ENCODE measurements at places on chromosomes 12 and 14.

- no peak for DNase-seq
These were observed 55.4 kb downstream of the ASCL1 start for GRCh38 chr12:103012884-103013283.

- no peak for DNase-seq
These were observed 39.6 kb upstream of the CPM start for GRCh38 chr12:68972595-68972994.

- no peak for DNase-seq
These were observed at the start of gene TC2N for GRCh38 chr14:91867316-91867988. TC2N (minus strand) TSS chr14:91867536; CDS start chr14:91813769, 53,767 bp downstream.

- no peak for DNase-seq
These were observed 3.6 kb downstream of the KRT83 start for GRCh38 chr12:52317468-52318052.

DNA sequence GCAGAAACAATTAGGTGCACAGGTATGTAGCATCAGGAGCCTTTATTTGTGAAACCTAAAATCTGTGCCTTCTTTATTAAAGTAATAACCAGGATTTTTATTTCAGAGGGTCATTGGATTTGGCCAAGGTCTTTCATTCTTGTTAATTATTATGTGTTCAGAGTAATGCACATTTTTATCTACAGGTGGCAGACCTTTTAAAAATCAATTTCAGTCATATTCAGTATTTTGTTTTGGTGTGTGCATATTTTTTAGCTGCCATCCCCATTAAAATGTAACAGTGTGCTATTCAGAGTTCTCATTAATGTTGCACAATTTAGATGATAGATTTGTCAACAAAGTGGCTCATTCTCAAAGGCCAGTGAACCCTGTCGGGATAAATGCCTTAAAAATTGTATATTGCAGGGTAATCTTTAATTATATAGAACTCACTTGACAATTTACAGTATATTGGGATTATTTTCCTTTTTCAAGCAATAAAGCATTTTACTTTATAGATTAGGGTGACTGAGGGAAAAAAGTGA, 319.3 kb upstream of the SOX5 start:
- no peak for DNase-seq

DNA sequence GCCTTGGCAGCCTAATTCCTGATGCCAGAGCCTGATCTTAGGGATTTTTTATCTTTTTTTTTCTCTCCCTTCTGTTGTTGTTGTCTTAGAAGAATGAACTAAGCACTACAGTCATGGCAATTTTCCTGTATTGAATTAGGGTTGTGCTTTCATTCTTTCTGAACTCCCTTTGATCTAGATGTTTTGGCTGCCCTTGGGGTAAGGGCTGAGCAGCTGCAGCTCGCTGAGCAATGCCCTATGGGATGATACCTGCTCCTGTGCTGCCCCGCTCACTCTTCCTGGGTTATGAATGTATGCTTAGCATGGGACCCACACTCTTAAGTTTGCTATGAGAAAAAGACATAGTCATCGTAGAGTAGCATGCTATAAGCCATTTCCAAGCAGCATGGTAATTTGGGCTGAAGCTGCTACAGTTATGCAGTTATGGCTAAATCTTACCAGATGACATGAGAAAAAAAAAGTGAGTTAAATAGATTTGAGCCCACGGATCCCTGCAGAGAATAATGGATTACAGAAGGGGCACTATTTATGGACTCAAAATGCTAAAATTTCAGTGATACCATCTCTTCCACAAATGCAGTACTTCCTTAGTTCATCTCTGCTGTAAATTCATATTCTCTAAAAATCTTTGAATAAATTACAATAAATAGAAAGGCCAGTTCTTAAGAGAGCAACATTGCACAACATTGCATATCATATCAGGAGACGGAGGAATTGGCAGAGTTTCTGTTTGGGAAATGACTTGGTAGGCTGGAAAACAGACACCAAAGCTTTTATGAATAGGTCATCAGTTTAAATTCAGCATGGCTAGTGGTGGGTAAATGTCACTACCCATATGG, 79.2 kb upstream of the PTHLH start:
- DNase-seq, result no peak

- DNase-seq, result no peak
These were observed 12.2 kb downstream of the CHURC1 start for GRCh38 chr14:64926398-64926995.

DNA sequence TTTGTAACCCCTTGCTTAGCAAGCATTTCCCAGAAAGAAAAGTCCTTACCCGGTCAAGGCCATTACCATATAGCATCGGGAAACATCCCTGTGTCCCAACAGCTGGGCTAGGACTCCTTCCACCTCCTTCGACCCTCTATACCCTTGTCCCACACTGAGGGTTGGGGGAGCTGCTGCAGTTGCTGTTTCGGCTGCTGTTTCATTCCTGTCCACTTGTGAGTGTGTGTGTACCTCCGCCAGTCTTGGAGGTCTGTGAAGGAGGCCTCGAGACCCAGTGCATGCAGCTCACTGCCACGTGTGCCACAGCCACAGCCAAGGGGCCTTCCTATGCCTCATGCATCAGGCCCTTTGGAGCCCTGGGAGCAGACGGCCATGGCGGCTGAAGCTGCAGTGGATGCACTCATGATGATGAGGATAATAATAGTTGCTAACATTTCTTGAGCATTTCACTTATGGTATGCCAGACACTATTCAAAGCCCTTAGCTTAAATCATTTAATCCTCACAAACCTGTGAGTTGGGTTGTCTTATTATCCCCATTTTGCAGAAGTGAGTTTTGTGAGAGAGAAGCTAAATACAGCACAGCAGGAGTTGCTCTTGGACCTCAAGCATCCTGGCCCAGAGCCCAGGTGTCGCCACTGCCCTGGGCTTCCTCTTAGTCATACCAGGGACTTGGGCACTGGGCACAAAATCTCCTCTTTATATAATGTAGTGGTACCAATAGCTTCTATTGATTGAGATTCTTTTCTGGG, 156.5 kb downstream of the PRKCH start:
- peak; percentile 79 for DNase-seq

- no peak for DNase-seq
These were observed 148.4 kb downstream of the KSR2 start for GRCh38 chr12:117820216-117820907.

DNA sequence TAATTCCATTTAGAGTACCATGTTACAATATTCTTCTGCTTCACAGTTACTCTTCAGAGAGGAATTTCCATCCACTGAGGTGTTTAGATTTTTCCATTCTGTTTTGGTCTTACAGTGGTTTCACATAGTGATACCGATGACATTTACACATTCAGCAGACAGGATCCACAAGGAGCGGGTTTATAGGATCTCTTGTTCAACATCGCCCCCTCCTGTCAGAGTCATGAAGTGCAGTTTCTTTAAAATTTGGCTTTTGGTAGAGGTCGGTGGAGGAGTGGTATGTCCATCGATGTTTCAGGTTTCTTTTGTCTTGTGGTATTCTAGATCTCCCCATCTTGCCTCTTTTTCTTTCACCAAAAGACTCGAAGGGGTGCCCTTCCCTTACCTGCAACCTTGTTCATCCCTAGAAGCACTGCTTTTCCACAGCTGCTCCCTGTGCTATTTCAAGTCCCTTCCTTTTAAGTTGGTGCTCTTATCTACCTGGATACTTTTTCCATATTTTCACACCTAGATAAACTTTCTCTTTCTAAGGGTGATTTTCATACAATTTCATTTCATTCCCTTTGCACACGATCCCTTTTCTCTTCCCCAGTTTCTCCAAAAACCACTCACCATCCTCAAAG, 181.3 kb downstream of the ITPR2 start:
- no peak for DNase-seq

DNA sequence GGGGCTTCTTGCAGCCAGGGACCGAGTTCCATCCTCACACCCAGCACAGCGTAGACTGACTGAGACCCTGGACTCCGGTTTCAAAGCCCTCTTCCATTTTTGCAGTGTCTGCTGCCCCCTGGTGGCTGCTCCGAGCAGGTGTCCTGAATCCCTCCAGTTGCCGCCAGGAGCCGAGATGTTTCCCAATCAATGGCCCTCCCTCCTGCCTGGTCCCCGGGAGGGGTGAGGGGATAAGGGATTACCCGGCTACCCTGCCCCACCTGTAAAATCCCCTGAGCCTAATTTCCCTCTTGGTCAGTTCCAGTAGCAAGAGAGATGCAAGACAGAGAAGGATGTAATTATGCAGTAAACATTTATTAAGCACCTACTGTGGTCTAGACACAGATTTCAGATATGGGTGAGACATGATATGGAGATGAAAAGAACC, 55.0 kb downstream of the PHETA1 start:
- peak; percentile 67 for DNase-seq

DNA sequence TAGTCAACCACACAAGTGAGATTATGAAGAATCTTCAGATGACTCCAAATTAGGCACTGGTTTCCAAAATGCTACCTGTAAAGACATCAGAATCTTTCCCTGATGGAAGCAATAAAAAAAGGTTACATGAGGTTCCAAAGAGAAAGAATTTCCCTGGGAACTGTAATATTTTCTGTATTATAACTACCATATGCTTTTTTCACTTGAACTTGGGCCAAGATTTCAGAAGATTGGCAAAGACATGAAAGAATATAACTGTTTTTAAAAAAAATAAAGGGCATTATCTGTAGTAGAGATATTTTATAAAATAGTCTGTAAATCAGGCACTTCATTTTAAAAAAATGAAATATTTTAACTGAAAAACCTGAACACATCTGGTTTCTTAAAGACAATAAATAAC, 12.9 kb downstream of the HECTD1 start:
- DNase-seq, result no peak

GRCh38 chr12:113190761-113191160, 5.2 kb downstream of the RITA1 start:
- DNase-seq, result no peak

GRCh38 chr12:72144553-72144952, 127.6 kb upstream of the TRHDE start:
- no peak for DNase-seq

DNA sequence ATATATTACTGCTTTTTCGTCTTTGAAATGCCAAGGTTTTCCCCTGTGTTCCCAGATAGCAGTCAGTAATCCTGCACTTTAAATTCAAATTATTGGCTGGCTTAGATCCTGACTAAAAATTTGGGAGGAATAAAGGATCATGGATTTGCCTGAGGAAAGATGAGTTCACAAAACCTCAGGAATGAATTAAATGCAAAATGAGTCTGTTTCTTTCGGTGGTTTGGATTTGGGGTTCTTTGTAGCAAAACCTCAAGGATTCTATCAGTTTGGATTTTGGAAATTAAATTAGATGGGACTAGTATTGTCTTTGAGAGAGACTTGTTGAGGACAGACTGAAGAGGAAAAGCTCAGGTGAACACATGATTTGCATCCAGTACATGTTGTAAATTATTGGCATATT, 36.1 kb downstream of the PPFIBP1 start:
- no peak for DNase-seq

GRCh38 chr12:92619026-92619425, 83.8 kb upstream of the PLEKHG7 start:
- DNase-seq, result no peak

DNA sequence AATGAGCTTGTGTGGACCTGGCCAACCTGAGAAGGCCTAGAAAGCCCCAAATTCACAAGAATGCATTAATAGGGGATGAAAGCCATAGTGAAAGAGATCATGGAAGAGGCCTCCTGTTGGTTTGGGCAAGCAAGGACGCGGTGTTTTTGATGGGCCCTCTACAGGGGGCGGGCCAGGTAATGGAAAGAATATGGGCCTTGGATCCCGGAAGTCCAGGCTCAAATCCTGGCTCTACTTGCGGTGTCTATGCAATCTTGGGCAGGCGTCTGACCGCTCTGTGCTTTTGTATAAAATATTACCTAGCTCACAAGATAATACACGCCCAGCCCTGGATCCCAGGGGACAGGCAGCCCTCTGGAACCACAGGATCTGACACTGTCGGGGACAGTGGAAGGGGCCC, 41.1 kb upstream of the CLMN start:
- no peak for DNase-seq

- DNase-seq, result no peak
These were observed 8.0 kb downstream of the PSMA6 start for GRCh38 chr14:35300228-35300627.

GRCh38 chr12:80129895-80130530, 30.7 kb downstream of the OTOGL start:
- no peak for DNase-seq

DNA sequence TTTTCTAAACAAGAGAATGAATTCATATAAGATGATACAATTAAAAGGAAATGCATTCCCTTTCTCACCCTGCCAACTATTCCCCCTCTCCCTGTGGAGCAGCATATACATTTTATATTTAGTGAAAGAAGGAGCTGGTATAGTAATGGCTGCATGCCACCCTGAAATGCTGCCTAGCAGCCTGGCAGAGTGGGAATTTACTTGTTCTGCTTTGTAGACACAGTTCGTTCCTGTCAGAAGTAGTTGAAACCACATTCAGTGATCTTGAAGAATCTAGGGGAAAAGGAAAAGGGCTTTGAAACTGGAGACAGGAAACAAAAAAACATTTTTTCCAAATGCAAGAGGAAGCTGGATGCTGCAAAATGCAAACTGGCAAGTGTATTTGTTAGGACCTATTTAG, 176.0 kb upstream of the PLEKHA5 start:
- no peak for DNase-seq

GRCh38 chr14:92600318-92601053, 86.9 kb downstream of the RIN3 start:
- DNase-seq, result no peak

GRCh38 chr12:60977966-60978365, 1282.2 kb upstream of the USP15 start:
- no peak for DNase-seq

DNA sequence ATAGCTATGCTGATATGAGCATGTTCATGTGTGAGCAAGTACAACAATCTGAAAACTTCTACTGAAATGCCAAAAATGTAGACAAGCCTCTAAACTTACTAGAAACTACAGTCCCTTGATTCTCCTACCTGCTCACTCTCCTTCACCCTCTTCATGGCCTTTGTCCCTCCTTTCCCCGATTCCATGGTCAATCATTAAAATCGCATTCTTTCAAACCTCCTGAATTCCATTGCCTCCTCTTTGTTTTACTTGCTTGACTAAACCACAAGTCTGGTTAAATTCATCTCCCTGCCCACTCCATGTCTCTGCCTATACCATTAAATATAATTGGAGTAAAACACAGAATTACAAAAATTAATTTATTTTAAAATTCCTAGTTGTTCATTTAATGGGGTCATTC, 33.0 kb upstream of the SSTR1 start:
- DNase-seq, result no peak
